ENCODE measurements at places on chromosomes 1 and 21.

DNA sequence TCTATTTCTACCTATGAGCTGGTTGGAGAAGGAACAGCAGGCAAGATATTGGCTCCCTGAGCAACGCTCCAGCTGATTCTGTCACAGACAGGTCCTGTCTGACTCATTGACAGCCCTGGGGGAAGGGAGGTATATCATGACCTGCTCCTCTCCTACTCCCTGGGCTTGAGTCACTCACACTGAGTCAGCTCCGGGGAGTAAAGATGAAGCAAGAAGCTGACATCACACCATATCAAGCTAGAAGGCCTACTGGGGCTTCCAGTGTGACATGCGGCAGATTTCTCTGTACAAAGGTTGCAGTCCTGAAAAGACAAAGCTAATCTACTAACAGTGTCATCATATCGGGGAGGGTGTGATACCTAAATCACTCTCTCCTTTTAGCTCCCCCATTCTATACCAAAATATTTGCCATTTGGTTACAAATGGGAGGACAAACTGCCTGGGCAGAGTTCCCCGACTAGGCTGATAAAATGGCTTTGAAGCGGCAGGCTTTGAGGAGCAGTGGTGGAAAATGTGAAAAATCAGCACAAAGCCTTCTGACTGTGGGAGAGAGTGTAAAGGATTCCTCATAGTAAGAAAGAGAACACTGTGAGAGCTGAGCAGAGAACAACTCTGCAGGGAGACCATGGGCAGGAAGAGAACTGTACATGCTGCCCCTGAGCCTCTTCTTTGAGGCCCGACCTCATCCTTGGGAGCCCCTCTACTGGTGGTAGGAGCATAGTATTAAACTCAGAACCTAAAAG is 15.5 kb downstream of the PI4KB start:
- DNase-seq, result peak; percentile 91

- DNase-seq, result no peak
These were observed 99.8 kb downstream of the PATJ start for GRCh38 chr1:61842036-61842435.

GRCh38 chr1:98181036-98181764 is 260.4 kb upstream of the DPYD start:
- DNase-seq, result peak; percentile 40

DNA sequence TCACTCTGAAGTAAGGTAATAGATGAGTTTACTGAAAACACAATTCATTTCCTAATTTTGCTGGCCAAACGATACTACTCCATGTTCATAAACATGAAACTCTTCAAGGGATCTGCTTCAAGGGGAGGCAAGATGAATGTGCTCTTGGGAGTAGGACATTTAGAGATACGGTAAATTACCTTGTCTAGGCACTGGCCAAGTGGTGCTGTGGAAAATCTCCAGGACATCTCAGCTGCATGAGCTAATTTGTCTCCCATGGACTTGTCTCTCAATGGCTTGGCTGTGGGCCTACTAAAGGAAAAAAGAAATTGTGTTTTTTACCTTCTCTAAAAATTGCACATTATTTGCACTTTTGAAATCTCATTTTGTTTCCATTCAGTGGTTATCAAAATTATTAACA is 780.6 kb downstream of the LTN1 start:
- no peak for DNase-seq

GRCh38 chr21:41777951-41778815 is 11.3 kb upstream of the RIPK4 start:
- DNase-seq, result peak; percentile 88

- no peak for DNase-seq
These were observed 106.0 kb downstream of the SUSD4 start for GRCh38 chr1:223257856-223258550.

DNA sequence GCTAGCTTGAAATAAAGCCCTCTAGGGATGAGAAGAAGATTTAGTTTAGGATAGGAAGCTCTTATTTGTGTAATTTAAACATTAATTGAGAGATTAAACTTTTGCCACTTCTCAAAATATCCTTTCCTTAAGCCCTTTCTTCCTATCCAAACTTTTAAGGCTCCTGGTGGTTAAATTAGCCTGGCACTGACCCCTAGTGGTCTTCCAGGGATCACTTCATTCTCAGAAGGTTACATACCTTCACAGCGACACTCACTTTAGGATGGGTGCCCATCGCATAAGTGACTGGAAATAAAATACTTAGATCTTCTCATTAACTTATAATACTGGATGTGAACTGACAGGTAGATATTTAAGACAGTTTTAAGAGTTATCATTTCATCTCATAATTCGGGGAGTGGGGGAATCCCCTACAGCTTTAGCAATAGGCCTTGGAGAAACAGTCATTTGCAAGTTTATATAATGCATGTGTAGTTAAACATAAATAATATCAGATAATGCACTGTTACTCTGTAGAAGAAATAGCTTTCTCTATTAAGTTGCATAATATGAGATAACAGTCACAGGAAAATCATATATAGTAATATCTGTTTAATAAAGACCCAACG is 7.4 kb downstream of the LHX9 start:
- DNase-seq, result peak; percentile 73

GRCh38 chr1:245772325-245772724 is 617.5 kb downstream of the KIF26B start:
- DNase-seq, result no peak

GRCh38 chr1:100730130-100730529 is 10.6 kb downstream of the VCAM1 start:
- no peak for DNase-seq

GRCh38 chr1:86822459-86822858 is 91.5 kb downstream of the SELENOF start:
- no peak for DNase-seq

GRCh38 chr1:14184454-14184853 is 414.0 kb upstream of the KAZN start:
- no peak for DNase-seq

GRCh38 chr1:152179566-152179965 is 20.5 kb upstream of the RPTN start:
- DNase-seq, result no peak

DNA sequence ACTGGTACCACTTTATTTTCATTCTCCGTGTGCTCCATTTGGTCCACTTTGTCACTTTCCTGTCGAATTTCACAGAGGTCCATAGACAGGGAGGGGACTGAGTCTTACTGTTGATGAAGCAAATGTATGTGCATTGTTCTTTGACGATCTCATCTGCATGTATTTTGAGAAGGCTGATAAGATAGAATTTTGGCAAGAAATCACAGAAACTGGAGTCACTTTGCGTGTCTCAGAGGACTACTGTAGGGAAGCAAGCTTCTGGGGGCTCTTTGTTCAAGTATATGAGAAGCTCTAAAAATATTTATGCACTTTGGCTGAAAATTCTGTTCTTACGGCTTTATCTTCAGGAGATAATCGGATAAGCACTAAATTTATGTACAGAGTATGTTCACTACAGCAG is 78.1 kb downstream of the PCBP3 start:
- DNase-seq, result no peak

DNA sequence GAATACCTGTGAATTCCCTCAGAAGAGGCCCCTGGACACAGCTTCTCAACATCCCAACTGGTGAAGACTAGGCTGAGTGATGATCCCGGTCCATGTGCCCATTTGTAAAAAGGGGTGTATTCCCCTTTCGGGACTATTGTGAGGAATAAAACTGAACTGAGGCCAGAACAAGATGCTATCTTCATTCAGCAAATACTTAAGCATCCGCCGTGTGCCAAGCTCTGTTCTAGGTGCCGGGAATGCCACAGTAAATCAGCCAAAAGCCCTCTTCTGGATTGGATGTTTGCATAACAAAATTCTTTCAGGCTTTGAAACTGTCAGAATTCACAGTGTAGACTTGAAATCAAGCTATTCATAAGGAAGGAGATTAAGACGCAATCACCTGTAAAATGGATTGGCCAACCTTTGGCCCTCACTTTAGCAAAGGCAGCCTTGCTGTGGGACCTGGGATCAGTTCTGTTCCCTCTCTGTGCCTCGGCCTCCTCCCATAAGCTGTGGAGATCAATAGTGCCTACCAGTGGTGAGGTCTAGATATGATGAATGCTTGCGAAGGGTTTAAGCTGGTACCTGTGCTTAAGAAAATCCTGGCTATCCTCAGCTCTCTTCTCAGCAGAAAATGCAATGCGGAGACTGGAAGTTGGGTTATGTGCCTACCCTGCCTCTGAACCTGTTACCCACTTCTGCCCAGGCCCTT is 1.8 kb downstream of the ALPL start:
- no peak for DNase-seq

DNA sequence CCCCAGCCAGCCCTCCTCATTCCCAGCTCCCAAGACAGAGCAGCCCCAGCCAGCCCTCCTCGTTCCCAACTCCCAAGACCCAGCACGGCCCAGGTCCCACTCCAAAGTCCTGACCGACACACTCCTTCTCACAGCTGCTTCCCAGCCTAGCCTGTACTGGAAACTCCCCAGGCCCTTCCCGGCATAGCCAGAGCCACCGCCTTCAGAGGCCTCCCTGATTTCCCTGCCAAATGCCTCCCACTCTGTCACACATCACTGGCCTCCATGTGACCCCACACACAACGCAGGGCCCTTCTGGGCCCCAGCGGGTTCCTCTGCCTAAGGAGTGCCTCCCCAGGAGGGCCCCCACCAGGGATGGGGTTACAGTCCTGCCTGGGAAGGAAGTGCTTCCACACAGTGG is 2.8 kb downstream of the UBE2J2 start:
- DNase-seq, result no peak

- DNase-seq, result no peak
These were observed 8.6 kb downstream of the ST6GALNAC3 start for GRCh38 chr1:76083189-76083588.

DNA sequence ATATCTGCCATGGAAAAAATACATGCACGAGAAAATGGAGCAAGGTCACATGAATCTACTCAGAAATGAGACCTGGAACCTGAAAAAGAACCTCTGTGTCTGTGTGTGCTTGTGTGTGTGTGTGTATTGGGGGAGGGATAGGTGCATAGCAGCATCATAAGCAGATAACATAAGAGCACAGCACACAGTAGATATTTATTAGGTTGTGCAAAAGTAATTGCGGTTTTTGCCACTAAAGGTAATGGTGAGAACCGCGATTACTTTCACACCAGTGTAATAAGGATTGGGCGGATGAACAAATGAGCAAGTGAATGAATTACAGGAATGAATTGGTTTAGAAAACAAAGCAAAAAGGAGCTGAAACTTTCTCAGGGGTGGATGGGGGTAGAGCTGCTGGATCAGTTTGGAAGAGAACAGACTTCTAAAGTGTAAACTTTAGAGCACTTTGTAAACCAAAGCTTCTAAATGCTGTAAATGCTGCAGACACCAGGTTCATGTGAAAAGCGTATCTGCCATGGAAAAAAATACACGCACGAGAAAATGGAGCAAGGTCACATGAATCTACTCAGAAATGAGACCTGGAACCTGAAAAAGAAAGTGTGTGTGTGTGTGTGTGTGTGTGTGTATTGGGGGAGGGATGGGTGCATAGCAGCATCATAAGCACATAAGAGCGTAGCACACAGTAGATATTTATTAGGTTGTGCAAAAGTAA is 156.9 kb downstream of the TOMM20 start:
- DNase-seq, result no peak

DNA sequence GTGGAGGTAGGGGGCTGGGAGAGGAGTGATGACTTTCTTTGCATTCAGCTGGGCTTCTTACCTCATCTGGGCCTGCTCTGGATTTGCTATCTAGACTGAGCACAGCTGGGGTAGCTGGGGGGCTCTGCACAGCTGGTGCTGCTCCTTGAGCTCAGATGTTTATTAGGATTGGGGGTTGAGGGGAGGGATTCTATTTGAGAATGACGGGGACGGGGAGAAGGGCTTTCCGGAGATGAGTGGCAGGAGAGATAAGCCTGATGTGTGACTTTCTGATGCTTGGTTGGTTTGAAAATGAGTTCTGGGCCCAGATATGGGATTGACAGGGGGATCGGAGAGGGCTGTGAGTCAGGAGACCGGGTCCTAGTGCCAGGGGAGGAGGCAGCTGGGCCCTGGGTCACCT is 146.1 kb upstream of the CSF3R start:
- no peak for DNase-seq

DNA sequence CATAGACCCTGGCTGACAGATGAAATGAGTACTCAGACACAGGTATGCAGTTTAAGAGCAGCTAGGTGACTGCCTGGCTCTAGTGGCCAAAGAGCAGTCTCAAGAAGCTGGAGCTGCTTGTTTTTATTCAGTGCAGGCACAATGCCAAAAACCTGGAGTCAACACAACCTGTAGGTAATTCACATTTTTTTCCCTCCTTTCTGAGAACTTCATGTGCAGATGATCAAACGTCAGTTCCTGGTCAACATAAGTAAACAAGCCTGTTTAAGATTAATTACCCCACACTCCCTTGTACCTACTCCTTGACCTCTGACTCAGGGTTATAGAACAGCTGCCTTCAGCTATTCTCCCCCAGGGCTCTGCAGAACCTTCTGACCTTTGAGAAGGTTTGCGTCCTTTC is 17.3 kb upstream of the ACADM start:
- peak; percentile 52 for DNase-seq

- no peak for DNase-seq
These were observed 19.3 kb downstream of the FMO3 start for GRCh38 chr1:171109966-171110365.

DNA sequence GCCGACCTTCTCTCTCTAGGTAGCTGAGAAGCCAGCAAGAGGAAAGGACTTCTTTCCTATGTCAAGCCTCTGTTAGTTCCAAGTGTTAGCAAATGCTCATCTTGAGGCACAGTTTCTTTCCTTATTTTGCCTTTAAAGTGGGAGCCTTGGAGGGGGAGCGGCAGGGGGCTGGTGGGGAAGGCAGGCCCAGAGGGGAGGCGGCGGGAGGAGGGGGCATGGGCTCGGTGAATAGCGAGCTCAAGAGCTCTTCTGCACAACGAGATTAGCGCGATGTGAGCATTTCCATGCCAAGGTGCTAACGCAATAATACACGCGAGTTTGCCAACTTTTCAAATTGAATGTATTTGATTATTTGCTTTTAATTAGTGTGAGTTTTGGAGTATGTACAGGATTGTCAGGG is 372.6 kb downstream of the RPS6KC1 start:
- DNase-seq, result no peak

- peak; percentile 20 for DNase-seq
These were observed 31.1 kb downstream of the ALG14 start for GRCh38 chr1:95041491-95042165.

DNA sequence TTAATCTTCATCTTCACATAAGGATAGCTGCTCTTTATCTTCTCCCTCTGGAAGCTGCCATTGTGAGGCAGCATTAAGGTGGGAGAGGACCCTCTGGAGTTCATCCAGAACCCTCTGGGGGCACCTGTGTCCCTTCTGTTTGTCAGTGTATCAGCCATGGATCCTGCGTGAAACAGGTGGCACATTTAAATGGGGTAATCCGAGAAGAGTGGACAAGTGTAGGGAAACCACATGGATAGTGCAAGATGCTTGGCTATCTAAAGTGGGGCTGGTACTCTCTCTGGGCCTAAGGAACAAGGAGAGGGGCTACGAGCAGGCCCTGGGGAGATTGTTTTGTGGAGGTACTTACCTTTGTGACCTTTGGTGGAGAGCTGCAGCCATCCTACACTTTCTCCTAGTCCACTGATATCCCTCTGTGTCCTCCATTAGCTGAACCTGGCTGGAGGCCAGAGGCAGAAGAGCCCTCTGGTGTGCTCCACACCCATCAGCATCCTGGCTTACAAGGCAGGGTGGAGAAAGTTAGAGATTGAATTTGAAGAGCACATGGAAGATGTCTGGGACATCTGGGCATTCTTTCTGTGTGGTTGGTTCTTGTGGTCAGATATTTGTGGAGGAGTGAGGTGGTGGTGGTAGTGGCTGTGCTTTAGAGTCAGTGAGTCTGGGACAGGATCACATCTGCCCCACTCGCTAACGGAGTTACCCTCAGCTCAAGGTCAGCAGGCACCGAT is 117.7 kb downstream of the FGGY start:
- DNase-seq, result no peak

Measured in LoVo (cell line).